NCI-H748 treated with DMSO at 0.1 percent for 48 hours (cell line): ENCODE measurements at places on chromosomes 5 and 9.

DNA sequence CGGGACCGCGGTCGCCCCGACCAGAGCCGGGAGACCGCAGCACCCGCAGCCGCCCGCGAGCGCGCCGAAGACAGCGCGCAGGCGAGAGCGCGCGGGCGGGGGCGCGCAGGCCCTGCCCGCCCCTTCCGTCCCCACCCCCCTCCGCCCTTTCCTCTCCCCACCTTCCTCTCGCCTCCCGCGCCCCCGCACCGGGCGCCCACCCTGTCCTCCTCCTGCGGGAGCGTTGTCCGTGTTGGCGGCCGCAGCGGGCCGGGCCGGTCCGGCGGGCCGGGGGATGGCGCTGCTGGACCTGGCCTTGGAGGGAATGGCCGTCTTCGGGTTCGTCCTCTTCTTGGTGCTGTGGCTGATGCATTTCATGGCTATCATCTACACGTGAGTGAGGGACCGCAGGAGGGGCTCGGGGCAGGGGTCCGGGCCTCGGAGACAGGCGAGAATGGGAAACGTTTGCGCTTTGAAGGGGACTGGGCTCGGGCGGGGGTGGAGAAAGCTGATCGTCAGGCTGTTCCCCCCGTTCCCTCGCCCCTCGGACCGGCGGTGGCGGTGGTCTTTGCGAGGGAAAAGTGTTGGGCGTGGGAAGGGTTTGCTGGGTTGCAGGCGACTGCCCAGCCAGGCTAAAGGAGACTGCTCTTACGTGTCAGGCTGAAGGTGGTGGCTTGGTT, 457 bp downstream of the UGCG start:
- peak; percentile 64 for DNase-seq

GRCh38 chr5:64295101-64295500, 129.5 kb downstream of the RNF180 start:
- DNase-seq, result no peak

DNA sequence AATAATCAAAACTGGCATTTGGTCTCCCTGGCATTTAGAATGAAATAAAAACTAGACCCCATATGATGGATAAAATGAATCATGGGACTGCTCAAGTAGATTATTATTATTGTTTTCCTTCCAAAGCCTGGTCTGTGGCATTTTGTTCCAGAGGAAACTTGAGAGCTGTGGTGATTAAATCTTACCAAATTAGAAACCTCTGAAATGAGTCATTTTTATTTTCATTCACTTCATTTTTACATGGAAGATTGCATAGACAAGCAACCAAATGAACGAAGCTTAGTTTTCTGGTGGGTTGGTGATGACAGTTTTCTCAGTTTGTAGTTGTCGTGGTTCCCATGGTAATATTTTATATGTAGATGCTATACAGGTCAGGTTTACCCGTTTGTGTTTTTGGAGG, 23.4 kb downstream of the PAM start:
- DNase-seq, result no peak

DNA sequence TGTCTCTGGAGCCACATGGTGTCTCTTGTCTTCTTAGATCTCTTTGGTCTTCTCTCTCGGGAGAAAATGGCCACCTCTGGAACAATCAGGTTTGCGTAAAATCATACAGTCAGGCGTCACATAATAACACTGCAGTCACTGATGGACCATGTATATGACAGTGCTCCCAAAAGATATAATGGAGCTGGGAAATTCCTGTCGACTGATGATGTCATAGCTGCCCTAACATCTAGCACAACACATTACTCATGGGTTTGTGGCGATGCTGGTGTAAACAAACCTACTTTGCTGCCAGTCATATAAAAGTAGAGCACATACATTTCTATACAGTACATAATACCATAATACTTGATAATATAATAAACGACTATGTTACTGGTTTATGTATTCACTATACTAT, 30.1 kb upstream of the RAI14 start:
- no peak for DNase-seq

- no peak for DNase-seq
These were observed 48.7 kb downstream of the CHD1 start for GRCh38 chr5:98880151-98880550.

DNA sequence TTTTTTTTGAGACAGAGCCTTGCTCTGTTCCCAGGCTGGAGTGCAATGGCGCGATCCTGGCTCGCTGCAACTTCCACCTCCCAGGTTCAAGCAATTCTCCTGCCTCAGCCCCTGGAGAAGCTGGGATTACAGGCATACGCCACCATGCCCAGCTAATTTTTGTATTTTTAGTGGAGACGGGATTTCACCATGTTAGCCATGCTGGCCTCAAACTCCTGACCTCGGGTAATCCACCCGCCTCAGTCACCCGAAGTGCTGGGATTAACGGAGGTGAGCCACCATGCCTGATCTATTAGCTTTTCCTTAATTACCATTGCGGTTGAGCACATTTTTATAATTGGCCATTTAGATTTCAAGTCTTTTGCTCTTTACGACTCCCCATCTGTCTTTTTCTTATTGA, 2.9 kb upstream of the FLT4 start:
- DNase-seq, result no peak

DNA sequence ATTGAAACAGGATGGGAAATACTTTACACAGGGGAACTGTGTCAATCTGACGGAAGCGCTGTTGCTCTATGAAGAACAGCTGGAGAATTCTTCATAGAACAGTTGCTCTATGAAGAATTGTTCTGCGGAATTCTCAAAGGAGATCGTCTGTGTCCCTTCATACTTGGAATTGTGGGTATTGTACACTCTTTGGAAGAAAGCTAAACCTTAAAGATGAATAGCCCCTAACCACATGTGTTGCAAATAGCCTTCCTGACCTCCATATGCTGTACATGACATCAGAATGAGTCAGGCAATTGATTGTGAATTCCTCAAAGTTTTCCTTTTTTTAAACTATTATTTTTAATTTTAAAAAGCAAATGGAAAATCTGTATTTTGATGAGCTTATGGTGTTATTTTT, 15.6 kb downstream of the NIM1K start:
- DNase-seq, result no peak

- peak; percentile 3 for DNase-seq
These were observed 93.6 kb downstream of the SH3TC2 start for GRCh38 chr5:148969291-148969690.

GRCh38 chr9:89419978-89420394, 77.9 kb downstream of the SEMA4D start:
- DNase-seq, result no peak

GRCh38 chr9:26210338-26210851, 532.2 kb upstream of the TUSC1 start:
- no peak for DNase-seq

- DNase-seq, result no peak
These were observed 746 bp upstream of the NPM1 start for GRCh38 chr5:171386861-171387344.

DNA sequence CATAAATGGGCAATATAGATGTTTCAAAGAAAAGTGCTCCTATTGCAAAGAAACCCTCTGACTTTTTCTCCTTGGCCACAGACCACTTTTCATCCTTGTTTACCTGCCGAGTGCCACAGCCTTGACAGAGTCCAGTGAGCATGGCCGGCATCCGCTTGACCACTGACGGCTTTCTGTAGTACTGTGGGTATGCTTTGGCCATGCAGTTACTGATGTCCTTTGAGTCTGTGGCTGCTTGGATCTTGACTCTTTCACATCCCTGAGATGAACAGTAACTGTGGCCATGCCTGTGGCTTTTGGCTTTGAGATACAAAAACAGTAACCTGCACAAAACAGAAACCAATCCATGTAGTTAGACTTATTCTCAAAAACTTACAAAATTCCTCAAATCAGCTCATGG, 70.4 kb downstream of the CEMIP2 start:
- DNase-seq, result no peak

DNA sequence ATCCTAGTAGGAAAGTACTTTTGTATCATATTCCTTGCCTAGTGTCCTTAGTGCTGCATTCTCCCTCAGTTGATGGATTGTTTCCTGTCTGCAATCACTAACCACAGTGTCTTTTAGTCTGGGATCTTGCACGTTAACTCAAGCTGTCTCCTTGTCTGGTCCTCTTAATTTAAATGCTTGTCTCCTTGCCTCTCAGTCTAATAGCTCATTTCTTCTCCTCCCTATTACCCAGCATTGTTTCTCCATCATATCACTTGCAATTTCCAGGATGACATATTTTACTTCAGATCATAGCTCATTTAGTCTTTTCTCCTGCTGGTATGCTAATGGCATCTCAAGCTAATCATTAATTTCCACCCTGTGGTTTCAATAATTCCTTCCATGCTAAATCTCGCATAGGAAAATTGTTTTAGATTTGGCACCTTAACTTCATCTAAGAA, 2052.0 kb upstream of the C9orf72 start:
- DNase-seq, result no peak

- peak; percentile 13 for DNase-seq
These were observed 732 bp upstream of the MCIDAS start for GRCh38 chr5:55227664-55228430.

DNA sequence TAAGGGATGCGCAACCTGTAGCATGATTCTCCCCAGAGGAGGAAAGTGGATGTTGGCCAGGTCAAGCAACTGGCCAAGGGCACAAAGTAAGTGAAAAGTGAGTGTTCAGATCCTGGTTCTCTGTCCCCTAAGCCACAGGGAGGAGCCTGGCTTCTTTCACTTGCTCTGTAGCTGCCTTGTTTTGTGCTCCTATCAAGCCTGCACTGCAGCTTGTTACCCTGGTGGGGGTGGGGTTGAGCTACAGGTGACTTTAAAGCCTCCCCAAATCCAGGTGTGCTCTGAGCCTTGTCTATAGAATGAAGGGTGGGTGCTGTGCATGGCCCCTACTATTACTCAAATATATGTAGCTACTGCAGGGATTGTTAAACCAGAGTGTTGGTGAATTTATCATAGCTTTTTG, 32.9 kb downstream of the RALGPS1 start:
- no peak for DNase-seq

GRCh38 chr5:135398160-135398854, 724 bp downstream of the MACROH2A1 start:
- peak; percentile 62 for DNase-seq

- peak; percentile 93 for DNase-seq
These were observed 236.5 kb downstream of the DMRTA1 start for GRCh38 chr9:22682961-22683699.
